ENCODE measurements at places on chromosomes 7 and 10. TPM values are rescaled to one million over a fixed set of nuclear protein-coding genes. Genes with fewer than 3 reads are reported as not detected.

- H3K4me1 ChIP-seq, result no peaks in the 10 kb centered on the region
- H3K27me3 ChIP-seq, result no peaks in the 10 kb centered on the region
- H3K27ac ChIP-seq, result no peak overlapping the region
- peak; percentile 75 for DNase-seq
- H3K4me3 ChIP-seq, result no peak overlapping the region
- no peaks in the 10 kb centered on the region for H3K36me3 ChIP-seq
Measured at GRCh38 chr7:148905093-148905666, 21.1 kb upstream of the EZH2 start.

DNA sequence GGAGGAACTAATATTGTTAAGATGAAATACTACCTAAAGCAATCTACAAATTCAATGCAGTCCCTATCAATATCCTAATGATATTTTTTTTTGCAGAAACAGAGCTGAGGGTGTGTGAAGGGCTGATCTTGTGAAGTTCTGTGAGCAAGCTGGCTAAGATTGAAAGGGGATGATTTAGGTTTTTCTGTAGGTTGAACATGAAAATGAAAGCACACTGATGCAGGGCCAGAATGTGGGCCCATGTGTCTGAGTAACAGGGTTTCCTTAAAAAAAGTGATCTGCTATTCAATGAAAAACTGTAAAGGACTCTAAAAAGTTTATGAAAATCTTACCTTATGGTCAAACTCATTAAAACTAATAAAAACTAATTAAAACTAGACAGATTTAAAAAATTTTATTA is 47.4 kb downstream of the GRB10 start:
- H3K27me3 ChIP-seq, result no peaks in the 10 kb centered on the region
- DNase-seq, result no peak
- no peaks in the 10 kb centered on the region for H3K4me1 ChIP-seq
- no peak overlapping the region for H3K4me3 ChIP-seq
- peaks cover 19% of the 10 kb centered on the region for H3K36me3 ChIP-seq

- H3K4me1 ChIP-seq, result no peaks in the 10 kb centered on the region
- no peak overlapping the region for H3K27ac ChIP-seq
- no peaks in the 10 kb centered on the region for H3K27me3 ChIP-seq
- H3K4me3 ChIP-seq, result no peak overlapping the region
Measured at GRCh38 chr10:123073187-123073586, 62.6 kb upstream of the HMX3 start.

Gene CPED1
- 0.11 TPM for total RNA-seq

Gene STRA8
- total RNA-seq, result not detected

Gene ODAD2
- 6.7 TPM for total RNA-seq
